Stimulated activated CD8-positive, alpha-beta memory T cell treated with anti-CD3 and anti-CD28 coated beads, Interleukin-15, amount 100 ng/mL, for 4 hours (primary cell): ENCODE measurements at places on chromosomes 16 and 17.

DNA sequence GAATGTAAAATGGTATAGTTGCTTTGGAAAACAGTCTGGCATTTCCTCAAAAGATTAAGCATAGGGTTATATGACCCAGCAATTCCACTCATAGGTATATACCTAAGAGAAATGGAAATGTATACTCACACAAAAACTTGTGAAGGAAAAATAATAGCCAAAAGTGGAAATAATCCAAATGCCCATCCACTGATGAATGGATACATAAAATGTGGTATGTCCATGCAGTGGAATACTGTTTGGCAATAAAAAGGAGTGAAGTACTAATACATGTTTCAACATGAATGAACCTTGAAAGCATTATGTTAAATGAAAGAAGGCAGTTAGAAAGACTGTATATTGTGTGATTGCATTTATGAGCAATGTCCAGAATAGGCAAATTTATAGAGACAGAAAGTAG lies 25.1 kb downstream of the NUP93 start:
- DNase-seq, result no peak

DNA sequence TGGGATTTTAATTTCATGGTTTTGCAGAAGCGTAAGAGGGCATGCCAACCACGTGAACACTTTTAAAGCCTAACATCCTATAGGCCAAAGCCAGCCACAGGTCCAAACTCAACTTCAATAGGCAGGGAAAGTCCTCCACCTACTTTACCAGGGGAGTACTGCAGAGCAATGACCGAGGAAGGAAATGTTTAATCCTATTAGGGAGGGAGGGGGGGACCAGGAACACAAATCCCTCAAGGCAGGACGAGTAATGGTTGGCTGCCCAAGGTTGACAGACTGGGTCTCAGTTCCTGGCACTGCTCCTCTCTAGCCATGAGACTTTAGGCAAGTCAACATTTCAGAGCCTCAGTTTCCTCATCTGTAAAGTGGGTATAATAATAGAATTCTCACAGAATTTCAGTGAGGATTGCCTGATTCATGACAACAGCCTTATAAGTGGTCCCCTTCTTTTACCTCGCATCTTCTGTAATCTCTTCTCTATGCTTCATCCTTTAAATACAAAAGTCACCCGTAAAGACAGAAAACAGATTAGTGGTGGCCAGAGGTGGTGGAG lies 315.8 kb downstream of the HAPSTR1 start:
- DNase-seq, result no peak

DNA sequence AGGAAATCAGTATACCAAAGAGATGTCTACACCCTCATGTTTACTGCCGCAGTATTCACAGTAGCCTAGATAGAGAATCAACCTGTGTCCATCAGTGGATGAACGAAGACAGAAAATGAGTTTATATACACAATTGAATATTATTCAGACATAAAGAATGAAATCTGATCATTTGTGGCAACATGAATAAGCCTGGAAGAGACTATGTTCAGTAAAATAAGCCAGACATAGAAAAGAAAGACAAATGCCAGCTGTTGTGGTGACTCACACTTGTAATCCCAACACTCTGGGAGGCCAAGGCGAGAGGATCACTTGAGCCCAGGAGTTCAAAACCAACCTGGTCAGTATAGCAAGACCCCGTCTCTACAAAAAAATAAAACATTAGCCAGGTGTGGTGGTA lies 16.1 kb downstream of the NUDT16L1 start:
- DNase-seq, result no peak

GRCh38 chr17:60293580-60294335 lies 98.2 kb downstream of the USP32 start:
- no peak for DNase-seq

GRCh38 chr16:17925761-17926160 lies 410.8 kb downstream of the NPIPA8 start:
- no peak for DNase-seq

DNA sequence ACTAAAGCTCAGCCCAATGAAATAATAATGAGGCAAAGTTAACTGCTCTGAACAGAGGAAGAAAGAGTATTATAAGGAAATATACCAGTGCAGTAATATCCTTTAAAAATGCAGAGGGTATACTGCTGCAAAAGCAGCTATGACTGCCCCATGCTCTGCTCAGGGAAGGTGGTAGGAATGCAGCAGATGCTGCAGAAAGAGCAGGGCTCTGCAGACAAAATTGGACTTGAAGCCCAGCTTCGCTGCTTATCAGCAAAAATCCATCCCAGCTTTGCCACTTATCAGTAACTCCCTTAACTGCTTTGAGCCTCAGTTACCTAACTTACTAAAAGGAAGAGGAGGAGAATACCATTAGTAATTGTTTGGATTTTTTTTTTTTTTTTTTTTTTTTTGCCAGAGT lies 533.8 kb upstream of the CDH5 start:
- DNase-seq, result no peak

- peak; percentile 59 for DNase-seq
These were observed 1.6 kb downstream of the TMC8 start for GRCh38 chr17:78132084-78132676.

DNA sequence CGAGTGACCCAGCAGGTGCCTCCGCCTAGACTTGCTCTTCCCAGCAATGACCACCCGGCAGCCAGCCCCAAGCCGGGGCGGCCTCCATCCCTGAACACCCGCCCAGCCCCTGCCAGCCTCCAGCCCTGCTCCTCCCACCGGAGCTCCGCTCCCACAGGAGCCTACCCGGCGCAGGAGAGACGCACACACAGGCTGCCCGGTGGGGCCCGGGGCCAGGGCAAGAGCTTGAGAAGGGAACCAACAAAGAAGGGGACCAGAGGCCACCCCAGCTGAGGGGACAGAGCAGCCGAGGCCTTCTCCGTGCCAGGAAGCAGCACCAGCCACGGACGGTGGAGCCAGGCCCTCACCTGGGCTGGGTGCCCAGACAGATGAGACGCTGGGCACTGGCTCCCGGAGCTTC lies 13.8 kb downstream of the PKD1 start:
- no peak for DNase-seq

GRCh38 chr17:78728495-78728894 lies 53.6 kb downstream of the CYTH1 start:
- no peak for DNase-seq

GRCh38 chr16:67546091-67546501 lies 16.2 kb upstream of the CTCF start:
- DNase-seq, result no peak

- no peak for DNase-seq
These were observed 59.9 kb downstream of the OR1D5 start for GRCh38 chr17:3003296-3004149.

DNA sequence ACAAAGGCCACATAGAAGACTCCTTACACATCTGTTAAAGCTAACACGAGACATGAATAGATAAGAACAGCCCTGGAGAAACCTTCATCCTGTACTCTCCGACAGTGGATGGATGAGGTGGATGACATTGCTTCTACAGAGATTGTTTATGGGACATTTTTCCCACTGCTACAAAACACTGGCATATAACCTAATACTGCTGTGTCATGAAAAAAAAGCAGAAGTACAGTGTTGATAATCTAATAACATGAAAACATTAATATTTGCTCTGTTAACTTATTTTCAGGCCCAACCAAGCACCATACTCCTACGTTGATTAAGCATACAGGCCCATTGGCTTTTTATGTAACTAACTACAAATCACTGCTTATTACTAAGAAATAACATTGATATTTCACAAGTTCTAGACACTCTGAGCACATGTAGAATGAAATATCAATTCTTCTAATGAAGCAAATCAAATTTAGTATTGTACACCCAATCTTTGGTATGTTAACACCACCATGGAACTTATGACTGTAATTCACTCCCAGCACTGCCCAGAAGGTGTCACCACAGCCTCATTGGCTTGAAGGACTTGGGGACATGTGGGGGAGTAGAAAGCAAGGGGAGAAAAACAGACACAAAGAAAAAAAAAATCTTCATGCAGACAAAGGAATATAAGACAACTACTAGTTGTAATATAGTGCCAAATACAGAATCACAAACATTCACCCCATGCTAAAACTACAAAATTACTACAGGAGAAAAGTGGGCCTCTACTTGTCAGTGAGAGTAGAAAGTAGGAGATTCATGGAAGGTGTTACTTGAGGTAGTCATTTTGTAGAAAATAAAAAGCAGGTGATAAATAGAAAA lies 330.0 kb upstream of the PMFBP1 start:
- DNase-seq, result no peak

DNA sequence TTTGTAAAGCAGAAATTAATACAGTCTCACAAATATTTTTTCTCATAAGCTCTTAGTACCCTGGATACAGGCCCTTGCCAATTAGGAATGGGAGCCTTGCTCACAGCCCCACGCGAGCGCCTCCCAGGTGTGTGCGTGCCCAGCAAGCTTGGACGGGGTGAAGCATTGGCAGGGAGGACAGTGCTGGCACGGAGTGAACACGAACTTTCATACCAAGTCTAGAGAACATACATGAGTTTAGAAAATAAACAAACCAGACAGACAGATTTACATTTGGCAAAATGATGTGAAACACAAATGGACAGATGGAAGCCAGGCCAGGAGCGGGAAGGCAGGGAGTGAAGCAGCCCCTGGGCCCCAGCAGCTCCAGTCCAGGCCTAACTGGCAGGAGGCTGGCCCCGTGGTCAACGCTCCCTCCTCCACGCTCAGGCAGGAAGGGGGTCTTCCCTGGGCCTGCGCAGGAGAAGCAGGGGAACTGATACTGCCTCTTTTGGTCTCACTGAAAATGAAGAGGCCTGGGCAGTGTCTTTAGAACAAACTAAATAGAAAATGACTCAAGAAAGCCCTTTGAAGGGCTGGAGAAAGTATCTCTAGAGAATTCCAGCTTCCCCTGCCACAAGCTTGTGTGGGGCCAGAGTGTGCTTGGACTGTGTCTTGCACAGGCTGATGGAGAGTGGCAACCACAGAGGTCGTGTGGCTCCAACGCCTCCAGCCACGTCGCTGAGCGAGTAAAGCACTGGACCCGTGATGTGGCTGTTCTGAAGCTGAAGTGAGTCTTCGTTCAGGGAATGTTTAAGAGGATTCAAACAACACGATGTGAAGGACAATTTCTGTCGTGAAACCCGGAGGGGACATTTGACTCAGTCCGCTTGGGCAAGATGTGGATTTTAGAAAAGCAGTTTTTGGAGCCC lies 9.9 kb upstream of the FOXJ1 start:
- DNase-seq, result no peak

- no peak for DNase-seq
These were observed 477.1 kb downstream of the TOX3 start for GRCh38 chr16:52069866-52070265.

- DNase-seq, result no peak
These were observed 401.6 kb downstream of the NPIPA7 start for GRCh38 chr16:16780588-16780987.

DNA sequence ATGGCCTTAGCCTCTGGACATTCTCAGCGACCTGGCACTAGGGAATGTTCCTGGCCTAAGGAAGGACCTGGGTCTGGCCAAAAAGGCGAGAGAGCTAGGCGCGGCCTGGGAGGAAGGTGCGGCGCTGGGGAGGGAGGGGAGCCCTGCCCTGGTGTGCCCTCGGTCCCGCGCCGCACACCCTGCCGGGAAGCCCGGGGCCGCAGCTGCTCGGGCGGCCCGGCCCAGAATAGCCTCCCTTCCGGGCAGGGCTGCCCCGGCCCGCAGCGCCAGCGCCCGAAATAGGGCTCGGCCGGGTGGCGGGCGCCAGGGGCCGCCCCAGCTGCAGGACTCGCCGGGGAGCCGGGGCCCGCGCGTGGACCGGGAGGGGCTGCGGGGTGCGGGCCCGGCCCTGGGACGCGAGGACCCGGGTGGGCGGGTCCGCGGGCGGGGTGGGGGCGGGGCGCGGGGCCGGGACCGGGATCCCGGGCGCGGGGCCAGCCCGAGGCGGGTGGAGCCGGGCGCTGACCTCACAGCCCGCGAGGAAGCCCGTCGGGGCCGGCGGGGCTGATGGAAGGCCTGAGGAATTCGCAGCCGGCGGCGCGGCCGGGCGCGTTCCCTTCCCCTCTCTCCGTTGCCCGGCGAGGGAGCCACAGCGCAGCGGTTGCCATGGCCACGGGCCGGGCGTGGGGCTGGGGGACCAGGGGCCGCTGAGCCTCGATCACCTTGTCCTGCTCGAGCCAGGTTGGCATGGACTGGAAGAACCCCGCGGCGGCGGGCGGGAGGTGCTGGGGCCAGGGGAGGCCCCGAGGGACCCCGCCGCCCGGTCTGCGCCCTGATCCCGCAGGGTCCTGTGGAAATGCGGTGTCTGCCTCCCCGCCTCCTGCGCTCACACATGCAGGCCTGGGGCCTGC lies 18.1 kb downstream of the SOCS3 start:
- no peak for DNase-seq

GRCh38 chr17:66595893-66596292 lies 239.0 kb upstream of the CACNG5 start:
- no peak for DNase-seq

DNA sequence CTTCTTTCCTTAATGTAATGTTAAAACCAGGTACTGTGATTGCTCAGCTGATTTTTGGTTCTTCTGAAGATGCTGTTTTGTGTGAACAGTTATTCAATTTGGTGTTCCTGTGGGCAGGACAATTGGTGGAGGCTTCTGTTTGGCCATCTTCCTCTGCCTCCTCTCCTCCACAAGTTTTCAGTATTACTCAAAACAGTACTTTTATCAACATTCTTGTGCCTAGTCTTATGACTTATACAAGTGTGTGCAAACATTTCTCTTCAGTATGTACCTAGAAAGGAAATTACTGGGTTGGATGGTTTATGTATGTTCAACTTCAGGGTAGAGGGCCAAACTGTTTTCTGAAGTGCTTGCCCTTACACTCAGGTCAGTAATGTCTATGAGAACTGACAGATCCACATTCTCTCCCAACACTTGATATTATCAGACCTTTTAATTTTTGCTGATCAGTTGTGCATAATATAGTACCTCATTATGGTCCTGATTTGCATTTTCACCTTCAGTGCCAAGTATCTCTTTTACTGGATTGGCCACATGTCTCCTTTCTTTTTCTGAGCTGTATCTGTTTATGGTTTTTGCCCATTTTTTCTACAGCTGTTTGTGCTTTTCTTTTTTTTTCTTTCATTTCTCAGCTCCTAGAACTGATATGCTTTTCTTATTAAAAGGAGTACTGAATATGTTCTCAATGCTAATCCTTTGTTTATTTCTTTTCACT lies 50.9 kb downstream of the ERCC4 start:
- no peak for DNase-seq

DNA sequence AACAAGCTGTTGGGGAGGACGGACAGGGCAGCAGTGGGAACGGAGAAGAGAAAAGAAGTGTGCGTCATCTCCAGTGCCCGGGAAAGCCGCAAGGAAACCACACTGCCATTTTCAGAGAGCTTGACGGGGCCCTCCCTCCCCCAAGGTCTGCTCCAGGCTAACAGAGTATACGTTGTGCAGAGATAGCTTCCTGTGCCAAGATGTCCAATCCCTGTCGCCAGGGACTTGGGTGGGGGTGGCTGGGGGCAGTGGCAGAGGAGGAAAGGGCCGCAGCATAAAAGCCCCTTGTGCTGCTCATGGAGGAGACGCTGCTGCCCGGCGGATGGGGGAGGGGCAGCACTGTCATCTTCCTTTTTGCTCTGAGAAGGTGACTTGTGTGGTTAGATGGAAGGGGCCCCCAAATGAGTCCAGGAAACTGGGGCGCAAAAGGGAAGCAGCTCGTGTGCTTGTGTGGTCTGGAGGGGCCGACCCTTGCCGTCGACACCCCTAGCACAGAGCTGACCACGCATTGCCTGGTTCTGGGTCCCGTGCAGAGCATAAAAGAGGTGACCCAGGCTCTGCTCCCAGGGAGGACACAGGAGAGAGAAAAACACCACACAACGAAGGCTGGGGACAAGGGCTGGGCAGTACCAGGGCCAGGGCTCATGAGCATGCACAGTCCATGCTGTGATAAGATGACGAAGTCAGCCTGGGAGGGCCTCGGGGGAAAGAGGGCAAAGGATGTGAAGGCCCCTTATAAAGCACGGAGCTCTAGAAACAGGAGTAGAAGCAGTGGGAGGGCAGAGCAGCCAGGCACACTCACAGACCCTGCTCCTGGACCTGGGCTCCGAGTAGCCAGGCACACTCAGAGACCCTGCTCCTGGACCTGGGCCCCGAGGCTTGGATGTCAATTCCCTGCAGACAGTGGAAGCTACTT lies 372.7 kb downstream of the SLC39A11 start:
- DNase-seq, result no peak
